ENCODE measurements at places on chromosomes 16 and 17. TPM values are rescaled to one million over a fixed set of nuclear protein-coding genes. Genes with fewer than 3 reads are reported as not detected.

DNA sequence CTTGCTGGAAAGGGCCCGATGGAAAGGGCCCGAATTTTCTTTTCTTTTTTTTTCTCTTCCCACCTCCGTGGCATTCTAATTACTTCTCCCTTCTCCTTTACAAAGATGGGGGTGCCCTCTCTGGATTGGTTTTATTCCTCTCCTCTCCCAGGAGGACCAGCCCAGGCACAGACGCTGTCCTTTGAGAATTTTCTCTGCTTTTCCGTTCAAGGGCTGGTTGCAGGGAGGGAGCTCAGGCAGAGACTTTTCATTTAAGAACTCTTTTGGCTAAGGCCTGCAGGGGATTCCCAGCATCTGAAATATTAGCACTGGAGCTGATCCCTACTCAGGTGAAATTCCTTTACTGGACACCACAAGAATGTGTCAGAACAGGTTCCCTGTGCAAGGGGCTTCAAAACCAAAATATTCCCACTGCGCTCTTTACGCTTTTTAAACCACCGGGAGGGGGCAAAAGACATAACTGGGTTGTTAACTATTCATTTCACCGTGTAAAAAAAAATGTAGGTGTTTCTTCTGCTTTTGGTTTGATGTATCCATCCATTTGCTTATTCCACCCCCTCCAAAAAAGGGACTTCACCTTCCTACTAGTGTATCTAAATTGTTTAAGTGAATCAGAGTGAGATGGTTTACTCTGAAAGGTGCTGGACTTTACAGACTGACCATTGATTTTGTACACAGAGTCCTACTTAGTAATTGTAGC is 1.4 kb downstream of the NFAT5 start:
- DNase-seq, result peak; percentile 45

- DNase-seq, result no peak
Observed at GRCh38 chr17:17954079-17954478, 18.1 kb downstream of the TOM1L2 start.

- DNase-seq, result peak; percentile 39
Observed at GRCh38 chr16:7025616-7026190, 306.9 kb upstream of the RBFOX1 start.

DNA sequence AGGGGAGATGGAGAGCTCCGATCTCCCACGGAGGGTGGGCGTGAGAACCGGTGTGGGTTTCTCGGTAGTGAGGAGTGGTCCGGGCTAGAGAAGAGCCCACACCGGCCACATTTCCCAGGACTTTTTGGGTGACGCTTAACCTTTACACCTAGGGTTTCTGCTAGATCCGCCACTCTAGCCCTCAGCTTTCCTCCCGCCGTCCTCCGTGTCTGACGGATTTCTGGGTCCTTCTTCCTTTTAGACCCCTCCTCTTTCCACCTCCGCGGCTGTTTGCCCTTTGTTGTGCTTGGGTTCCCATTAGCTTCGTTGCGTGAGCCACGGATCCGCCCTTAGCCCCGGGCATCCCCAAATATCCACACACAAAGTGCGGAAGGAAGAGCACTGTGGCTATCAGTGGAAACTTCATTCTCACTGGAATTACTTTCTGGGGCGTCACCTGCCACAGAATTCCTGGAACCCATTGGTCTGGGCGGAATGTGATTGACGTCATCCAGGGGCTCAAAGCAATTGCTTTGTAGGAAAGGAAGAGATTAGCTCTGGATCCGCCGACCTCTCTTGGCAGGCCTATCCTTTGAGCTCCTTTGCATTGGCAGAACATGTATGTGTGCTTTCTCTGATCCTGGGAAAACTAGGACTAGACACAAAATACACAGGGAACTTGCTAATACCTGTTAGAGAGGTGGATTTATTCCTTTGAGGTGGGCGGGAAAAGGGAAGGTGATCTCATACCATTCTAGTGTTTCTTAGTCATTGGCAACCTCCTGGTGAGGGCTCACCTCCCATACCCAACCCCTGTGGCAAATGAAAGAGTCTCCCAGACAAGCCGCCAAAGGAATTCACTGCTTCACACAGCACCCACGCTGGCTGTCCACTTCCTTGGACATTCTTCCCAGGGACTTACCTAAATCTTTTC is 654 bp downstream of the TNFAIP1 start:
- peak; percentile 52 for DNase-seq

Gene FA2H
- total RNA-seq, result not detected

GRCh38 chr17:71455219-71455618 is 665.6 kb upstream of the SOX9 start:
- no peak for DNase-seq

DNA sequence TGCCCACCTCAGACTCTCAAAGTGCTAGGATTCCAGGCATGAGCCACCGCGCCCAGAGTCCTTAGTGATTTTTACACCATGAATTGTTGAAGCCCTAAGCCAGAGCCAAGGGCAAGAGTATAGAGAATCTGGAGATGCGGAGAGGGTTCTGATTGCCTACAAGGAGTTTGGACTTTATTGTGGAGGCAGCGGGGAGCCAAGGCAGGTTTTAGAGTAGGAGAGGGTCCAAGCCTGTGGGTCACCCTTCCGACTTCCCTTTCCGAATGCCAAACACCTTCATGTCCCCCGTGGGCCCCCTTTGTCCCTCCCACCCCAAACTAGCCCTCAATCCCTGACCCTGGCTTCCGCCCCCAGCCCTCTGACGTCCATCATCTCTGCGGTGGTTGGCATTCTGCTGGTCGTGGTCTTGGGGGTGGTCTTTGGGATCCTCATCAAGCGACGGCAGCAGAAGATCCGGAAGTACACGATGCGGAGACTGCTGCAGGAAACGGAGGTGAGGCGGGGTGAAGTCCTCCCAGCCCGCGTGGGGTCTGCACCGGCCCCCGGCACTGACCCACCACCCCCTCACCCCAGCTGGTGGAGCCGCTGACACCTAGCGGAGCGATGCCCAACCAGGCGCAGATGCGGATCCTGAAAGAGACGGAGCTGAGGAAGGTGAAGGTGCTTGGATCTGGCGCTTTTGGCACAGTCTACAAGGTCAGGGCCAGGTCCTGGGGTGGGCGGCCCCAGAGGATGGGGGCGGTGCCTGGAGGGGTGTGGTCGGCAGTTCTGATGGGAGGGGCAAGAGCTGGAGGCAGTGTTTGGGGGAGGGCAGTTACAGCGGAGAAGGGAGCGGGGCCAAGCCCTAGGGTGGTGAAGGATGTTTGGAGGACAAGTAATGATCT is 7.1 kb downstream of the MIEN1 start:
- DNase-seq, result no peak

Gene SLC9A5
- total RNA-seq, result 5.4 TPM
